ENCODE measurements at places on chromosomes 1 and 21.

- no peak for DNase-seq
These were observed 8.1 kb downstream of the AGL start for GRCh38 chr1:99858286-99858685.

DNA sequence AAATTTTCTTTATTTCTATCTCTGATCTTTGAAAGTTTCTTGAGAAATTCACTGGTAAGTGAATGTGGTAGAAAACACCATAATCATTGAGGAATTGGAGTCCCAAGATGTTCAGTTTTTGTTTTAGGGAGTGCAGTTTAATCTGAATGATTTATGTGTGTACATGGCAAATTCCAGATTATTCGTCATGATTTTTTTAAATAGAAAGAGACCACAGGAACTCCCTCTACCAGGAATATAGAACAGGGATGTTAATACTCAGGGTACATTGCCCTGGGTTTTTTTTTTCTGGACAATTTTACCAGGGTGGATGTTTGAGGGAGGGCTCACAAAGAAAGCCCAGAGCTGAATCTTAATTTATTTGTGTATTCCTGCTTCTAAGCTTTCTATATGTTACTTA is 109.0 kb downstream of the VPS13D start:
- DNase-seq, result no peak

DNA sequence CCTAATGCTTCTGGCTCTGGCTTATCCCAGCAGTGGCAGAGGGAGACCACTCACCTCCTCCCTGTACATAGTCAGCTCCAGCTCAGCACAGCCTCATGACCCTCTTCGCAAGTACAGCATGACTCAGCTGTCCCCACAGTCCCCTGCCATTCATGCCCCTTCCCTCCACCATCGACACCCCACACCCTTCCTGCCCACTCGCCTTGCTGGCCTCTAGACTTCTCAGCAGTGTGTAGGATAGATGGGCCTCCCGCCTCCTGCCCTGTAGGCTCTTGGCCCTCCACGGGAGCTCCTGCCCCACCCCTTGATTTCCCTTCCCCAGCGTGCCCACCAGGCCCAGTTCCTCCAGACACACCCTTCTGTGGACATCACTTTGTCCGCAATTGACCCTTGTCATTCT is 9.8 kb downstream of the NPR1 start:
- no peak for DNase-seq

DNA sequence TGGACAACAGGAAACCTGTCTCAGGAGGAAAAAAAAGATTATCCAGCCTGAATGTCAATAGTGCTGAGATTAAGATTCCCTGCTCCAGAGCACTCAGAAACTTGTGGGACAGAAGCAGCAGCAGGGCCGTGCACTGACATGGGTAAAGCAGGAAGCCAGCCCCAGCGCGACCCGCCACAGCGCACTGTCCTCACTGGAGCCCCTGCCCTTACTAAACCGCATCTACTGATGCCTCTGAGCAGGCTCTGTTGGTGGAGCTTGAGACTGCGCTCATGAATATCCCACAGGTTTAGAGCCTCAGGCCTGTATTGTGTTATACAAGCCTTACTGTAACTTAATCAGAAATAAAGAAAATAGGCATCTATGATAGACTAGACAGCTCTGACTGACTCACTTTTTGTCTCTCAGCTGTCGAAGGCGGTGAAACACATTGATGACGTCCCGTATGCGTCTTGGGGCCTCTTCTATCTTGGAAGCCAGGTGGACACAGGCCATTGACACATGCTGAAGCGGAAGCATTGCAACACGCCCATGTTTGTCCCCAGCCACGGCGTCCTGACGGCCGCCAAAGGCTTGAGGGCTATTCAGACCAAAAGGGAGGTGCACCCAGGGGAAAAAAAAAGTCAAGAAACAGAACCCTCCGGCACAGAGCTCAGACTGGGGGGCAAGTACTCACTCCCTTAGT is 1.2 kb downstream of the CCNL2 start:
- no peak for DNase-seq

DNA sequence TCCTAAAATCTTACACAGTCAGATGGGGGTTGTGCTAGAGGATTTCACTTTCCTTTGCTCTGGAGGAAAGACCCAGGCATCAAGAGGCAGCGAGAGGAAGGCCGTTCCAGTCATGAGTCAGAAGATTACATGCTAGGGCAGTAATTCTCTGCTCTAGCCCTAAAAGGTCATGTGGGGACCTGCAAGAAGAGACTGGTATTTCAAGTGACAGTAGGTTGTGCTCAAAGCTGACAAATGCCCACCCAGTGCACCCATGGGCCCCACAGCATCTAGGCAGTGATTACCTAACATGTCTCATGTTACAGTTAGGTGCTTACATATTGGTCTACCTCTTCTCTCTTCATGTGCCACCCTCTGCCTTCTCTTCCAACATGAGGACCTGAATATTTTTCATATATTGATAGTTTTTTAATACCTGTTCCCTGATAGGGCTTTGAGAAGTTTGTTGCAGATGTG is 99.7 kb upstream of the BEND5 start:
- DNase-seq, result peak; percentile 31

- DNase-seq, result no peak
These were observed 4.3 kb downstream of the PRMT2 start for GRCh38 chr21:46639489-46640386.

- DNase-seq, result no peak
These were observed 149.0 kb downstream of the TGFBR3 start for GRCh38 chr1:91736715-91737615.

- peak; percentile 36 for DNase-seq
These were observed 134.6 kb upstream of the ARHGEF16 start for GRCh38 chr1:3319874-3320245.

DNA sequence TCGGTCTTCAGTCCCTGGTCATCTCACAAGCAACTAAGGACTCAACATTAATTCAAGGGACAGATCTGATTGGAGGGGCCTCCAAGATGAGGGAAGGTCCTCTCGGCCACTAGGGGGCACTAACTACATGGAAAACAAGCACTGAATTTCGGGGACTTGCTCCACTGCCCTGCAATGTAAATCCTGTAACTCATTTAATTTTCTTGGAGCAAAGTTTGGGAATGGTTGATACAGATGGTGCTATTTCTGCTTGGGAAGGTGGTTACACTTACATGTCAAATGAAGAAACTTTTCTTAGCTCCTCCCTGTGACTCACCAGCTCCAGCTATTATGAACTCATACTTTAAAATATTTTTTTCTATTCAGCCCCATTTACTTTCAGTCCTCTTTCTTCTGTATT is 97.4 kb upstream of the KCNJ15 start:
- DNase-seq, result no peak

DNA sequence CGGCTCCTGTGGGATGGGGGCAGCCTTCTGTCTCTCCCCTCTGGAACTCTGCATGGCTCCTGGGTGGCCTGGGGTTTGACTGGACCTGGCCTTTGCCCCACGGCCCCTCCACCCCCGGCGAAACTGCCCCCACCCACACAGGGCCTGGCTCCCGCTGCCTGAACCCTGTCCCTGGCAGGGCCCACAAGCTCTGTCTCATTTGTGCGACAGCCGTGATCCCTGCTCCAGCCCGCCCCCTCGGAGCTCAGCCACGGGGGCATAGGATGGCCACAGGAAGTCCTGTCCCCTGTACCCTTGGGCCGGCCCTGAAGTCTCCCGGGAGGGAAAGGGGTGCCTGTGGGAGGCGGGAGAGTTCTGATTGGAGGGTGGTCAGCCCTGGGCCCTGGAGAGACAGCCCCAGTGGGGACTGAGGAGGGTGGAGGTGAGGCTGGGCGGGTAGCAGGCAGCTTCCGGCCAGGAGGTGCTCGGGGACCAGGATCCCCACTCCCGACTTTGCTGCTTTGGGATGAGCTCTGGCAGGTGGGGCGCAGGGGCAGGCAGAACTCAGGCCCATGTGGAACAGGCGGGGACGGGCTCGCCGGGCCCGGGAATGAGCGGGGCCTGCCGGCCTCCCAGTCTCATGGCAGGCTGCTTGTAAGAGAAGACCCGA is 45.1 kb downstream of the SLX9 start:
- no peak for DNase-seq

DNA sequence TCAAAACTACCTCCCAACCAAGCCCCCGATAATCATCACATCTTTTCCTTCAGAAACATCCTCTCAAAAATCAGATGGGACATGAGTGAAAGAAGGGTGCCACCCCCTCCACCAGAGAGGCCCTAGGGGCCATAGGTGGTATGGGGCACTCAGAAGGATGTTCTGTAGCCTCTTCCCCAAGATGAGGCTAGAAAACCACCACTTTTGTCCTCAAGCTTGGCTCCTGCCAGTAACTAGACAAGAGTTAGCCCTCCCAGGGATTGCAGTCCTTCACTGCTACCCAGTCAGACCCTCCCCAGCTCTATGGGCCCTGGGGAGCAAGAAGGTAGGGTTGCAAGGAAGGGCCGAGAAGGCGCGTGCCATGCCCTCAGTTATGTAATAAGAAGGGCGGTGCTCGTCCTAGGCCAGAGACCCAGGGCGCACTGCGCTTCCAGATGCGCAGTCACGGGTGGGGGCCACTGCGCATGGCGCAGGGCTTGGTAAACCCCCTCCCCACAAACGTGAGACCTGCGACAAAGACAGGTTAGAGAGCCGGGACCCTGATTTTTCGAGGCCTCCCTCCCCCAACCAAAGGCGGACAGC is 69.7 kb downstream of the CD46 start:
- DNase-seq, result no peak

GRCh38 chr1:18452550-18452949 is 28.2 kb upstream of the KLHDC7A start:
- DNase-seq, result no peak

GRCh38 chr1:16617114-16617631 is 3.8 kb upstream of the NBPF1 start:
- DNase-seq, result no peak

Measured in NCI-H1436 treated with DMSO at 0.1 percent for 48 hours (cell line).